ENCODE measurements at places on chromosomes 13 and 19. TPM values are rescaled to one million over a fixed set of nuclear protein-coding genes. Genes with fewer than 3 reads are reported as not detected.

GRCh38 chr13:113930671-113931637 is 42.9 kb downstream of the C13orf46 start:
- no peak overlapping the region for H3K27ac ChIP-seq
- 0 out of 2 replicates have a peak, but pooled peaks cover 6% of the 10 kb centered on the region for H3K4me1 ChIP-seq
- H3K27me3 ChIP-seq: no peaks in the 10 kb centered on the region
- H3K36me3 ChIP-seq: no peaks in the 10 kb centered on the region

DNA sequence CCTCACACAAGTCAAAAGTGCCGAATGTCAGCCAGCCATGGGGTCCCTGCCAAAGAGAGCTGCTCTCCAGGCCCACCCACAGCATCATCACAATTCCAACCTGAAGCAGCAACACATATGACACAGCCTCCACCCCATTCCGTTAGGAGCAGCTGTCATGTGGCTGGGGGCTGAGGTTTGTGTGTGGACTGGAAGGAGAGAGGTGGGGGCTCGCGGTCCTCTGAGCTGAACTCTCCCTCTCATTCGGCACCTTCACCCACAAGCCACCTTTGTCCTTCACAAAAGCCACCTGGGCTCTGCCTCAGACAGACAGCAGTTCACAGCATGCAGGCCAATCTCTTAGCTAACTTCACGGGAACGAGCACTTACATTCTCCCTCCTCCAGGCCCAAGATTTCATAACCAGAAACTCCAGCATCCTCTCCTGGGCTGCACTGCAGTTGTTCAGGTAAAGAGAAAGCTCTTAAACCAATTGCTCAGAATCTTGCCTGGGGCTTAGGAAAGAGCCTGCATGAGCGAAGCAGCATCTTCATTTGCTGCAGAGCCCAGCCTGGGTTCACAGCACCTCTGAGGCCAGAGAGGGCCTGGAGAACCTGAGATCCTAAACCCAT is 7.2 kb downstream of the RAB20 start:
- H3K4me1 ChIP-seq: peaks cover 14% of the 10 kb centered on the region
- H3K27me3 ChIP-seq: no peaks in the 10 kb centered on the region
- no peak overlapping the region for H3K4me3 ChIP-seq
- peaks cover 16% of the 10 kb centered on the region for H3K36me3 ChIP-seq

DNA sequence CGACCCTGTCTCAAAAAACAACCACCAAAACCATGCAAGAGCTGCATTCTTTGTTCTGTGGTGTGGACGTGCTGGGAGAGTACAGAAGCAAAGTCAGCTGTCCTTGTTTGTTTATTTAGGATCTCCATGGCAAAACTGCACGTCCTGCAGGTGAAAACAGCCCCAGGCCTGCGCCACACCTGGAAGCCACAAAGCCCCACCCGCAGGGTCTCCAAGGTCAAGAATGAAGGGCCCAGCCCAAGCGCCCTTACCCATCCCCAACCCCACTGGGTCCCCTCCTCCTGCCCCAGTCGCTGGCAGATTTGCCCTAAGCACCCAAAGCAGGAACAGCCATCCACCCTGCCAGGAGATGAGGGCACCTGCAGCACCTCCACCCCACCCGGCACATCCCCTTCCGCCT is 10.5 kb downstream of the MBD3 start:
- no peaks in the 10 kb centered on the region for H3K27me3 ChIP-seq
- H3K36me3 ChIP-seq: peaks cover 41% of the 10 kb centered on the region
- DNase-seq: no peak
- no peak overlapping the region for H3K4me3 ChIP-seq
- H3K4me1 ChIP-seq: no peaks in the 10 kb centered on the region

DNA sequence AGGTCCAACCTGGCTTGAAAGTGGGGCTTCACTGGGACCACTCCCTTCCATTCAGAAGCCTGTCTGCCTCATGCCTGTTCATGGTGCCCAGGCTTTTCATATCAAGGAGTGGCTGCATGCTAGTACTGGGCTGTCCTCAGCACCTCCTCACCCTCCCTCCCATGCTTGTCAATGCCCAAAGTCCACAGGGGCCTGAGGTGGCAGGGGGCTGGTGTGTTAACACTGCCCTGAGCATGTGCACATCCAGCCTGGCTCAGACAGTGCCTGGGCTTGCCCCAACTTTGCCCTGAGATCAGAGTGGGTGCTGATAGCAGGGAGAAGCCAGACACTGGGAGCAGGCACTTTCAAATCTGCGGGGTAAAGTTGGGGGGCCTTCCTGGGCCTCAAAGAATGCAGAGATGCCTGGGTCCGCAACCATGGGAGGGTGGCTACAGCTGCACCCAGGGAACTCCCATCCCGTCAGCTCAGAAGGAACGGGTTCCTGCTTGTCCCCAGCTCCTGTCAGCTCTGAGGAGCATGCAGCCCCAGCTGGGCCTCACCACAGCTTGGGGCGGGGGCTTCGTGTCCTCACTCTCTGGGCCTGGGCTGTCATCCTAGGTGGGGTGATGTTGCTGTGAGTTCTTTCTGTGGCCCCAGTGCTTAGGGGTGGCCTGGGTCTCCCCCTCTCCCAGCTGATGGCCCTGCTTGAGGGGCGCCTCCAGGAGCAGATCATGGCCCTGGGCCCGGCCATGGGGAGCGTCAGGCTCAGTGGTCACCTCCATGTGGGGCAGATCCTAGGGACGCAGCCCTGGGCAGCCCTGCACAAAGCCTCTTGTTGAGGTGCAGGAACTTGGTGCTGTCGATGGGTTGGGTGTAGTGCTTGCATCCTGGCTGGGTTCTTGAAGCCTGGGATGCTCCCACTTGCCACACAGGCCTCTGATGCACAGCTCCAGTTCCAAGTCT is 830.6 kb upstream of the SLITRK5 start:
- H3K4me3 ChIP-seq: no peak overlapping the region
- no peaks in the 10 kb centered on the region for H3K4me1 ChIP-seq
- H3K36me3 ChIP-seq: peaks cover 15% of the 10 kb centered on the region
- H3K27ac ChIP-seq: no peak overlapping the region

DNA sequence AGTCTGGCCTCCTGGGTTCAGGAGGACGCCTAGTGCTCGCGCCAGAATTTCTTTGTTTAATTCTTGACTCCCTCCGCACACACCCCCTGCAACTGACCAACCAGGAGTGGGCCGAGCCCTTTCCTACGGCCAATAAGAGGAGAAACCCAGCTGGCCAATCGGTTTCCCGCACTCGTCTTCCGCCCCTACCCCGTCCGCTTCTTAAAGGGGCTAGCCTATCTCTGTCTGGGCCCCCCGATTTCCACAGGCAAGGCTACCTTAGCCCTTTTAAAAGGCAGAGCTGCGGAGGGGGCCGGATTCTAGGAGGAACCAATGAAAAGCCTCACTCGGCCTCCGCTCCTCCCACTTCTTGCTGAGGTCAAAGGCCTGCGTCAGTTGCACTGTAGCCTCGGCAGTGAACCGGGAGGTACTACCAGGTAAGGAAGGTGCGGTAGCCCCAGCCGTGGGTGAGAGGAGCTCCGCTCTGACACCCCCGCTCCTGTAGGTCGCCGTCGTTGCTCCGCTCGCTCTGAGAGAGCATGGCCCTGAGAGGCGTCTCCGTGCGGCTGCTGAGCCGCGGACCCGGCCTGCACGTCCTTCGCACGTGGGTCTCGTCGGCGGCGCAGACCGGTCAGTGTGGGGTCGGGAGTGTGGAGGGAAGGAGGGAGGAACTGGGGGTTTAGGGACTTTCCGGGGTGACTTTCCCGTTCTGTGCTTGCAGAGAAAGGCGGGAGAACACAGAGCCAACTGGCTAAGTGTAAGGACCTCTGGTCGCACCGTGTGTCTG is at the start of gene GCDH:
GCDH (plus strand) TSS at position 374 of the 766 bp plus-strand sequence; CDS start at position 519, 145 bp downstream.
- peaks cover 20% of the 10 kb centered on the region for H3K36me3 ChIP-seq
- H3K27me3 ChIP-seq: peaks cover 20% of the 10 kb centered on the region
- H3K4me3 ChIP-seq: peak within 1 kb of the TSS; percentile 99
- H3K27ac ChIP-seq: peak within 1 kb of the TSS; percentile 96
- H3K4me1 ChIP-seq: peaks cover 22% of the 10 kb centered on the region

- no peaks in the 10 kb centered on the region for H3K36me3 ChIP-seq
- H3K4me3 ChIP-seq: no peak overlapping the region
- no peaks in the 10 kb centered on the region for H3K27me3 ChIP-seq
- no peaks in the 10 kb centered on the region for H3K4me1 ChIP-seq
These were observed 344.0 kb downstream of the MTUS2 start for GRCh38 chr13:29164116-29164515.

- peak overlapping the region; percentile 83 for H3K4me3 ChIP-seq
- H3K27ac ChIP-seq: peak overlapping the region; percentile 90
- H3K36me3 ChIP-seq: peaks cover 15% of the 10 kb centered on the region
- H3K27me3 ChIP-seq: no peaks in the 10 kb centered on the region
- H3K4me1 ChIP-seq: peaks cover 27% of the 10 kb centered on the region
These were observed 585 bp downstream of the MAP1S start for GRCh38 chr19:17719730-17720400.

- peaks cover 25% of the 10 kb centered on the region for H3K4me1 ChIP-seq
- DNase-seq: peak; percentile 23
- H3K27me3 ChIP-seq: no peaks in the 10 kb centered on the region
These were observed 294.9 kb downstream of the NDFIP2 start for GRCh38 chr13:79775830-79776229.

GRCh38 chr13:22929381-22930126 is 251.2 kb upstream of the SGCG start:
- DNase-seq: no peak
- peaks cover 23% of the 10 kb centered on the region for H3K4me1 ChIP-seq
- H3K27me3 ChIP-seq: peaks cover 9% of the 10 kb centered on the region
- no peaks in the 10 kb centered on the region for H3K36me3 ChIP-seq

DNA sequence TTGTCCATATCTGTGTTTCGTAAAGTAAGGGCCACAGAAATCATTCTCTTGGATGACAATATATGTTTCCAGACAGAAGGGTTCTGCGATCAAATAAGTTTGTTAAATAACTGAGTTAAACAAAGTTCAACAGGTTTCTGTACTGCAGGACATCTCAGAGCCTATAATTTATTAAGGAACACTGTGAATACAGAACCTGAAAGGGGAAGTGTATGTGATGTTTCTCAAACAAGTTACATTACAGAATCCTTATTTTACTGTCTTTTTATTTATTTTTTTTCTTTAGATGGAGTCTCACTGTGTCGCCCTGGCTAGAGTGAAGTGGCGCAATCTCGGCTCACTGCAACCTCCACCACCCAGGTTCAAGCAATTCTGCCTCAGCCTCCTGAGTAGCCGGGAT is 55.4 kb upstream of the GTF2F2 start:
- H3K27ac ChIP-seq: no peak overlapping the region
- H3K27me3 ChIP-seq: no peaks in the 10 kb centered on the region
- no peaks in the 10 kb centered on the region for H3K36me3 ChIP-seq
- H3K4me3 ChIP-seq: no peak overlapping the region
- no peaks in the 10 kb centered on the region for H3K4me1 ChIP-seq
- no peak for DNase-seq

GRCh38 chr13:53703371-53704080 is 674.9 kb downstream of the OLFM4 start:
- H3K36me3 ChIP-seq: peaks cover 6% of the 10 kb centered on the region
- H3K4me3 ChIP-seq: no peak overlapping the region
- no peak for DNase-seq
- no peak overlapping the region for H3K27ac ChIP-seq
- H3K27me3 ChIP-seq: peaks cover 4% of the 10 kb centered on the region
- peaks cover 6% of the 10 kb centered on the region for H3K4me1 ChIP-seq

GRCh38 chr19:41933693-41934426 is 5.6 kb upstream of the ERFL start:
- no peak for DNase-seq
- peaks cover 37% of the 10 kb centered on the region for H3K4me1 ChIP-seq
- no peak overlapping the region for H3K4me3 ChIP-seq
- peaks cover 90% of the 10 kb centered on the region for H3K27me3 ChIP-seq

GRCh38 chr13:75635828-75636435 is at the start of gene LMO7:
Gene LMO7 (plus strand): TSS chr13:75636330. CDS start chr13:75636658, 328 bp downstream.
- peaks cover 39% of the 10 kb centered on the region for H3K27me3 ChIP-seq
- DNase-seq: peak; percentile 85
- peaks cover 4% of the 10 kb centered on the region for H3K36me3 ChIP-seq
- no peak within 1 kb of the TSS for H3K27ac ChIP-seq

DNA sequence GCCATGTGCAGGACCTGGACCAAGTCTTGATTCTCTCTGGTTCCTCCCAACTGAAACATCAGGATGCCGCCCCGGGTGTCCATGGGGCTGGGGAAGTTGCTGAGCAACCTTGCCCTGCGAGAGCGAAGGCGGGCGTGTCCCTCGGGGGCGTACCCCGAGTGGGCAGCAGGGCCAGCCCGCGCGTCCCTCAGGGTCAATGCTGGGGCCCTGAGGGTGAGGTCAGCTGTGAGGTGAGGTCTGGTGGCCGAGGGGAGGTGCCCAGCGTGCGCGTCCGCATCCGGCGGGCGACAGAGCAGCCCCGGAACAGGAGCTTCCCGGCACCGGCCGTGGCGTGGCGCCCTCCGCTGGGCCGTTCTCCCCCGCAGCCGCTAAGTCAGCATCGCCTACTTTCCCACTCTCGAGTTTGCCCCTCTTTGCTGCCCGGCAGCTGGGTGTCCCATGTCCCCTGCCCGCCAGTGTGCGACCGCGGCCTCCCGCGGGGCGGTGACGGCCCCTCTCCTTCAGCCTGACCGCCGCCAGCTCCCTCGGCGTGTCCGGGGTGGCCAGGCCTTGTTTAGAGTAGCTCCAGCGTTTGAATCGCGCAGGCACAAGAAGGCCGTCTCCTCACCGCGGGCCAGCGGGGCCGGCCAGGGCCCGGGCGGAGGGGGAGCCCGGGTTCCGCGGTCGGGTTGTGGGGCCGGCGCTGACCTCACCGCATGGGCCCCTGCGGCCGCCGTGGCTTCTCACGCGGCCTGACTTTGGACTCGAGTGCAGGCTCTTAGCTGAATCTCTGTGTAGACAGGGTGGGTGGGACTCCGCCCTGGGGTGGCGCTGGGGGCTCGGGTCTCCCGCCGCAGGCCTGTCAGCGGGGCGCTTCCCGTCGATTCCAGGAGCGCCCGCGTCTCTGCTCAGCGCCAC is 33.0 kb downstream of the GJA3 start:
- no peaks in the 10 kb centered on the region for H3K4me1 ChIP-seq
- DNase-seq: peak; percentile 64
- H3K36me3 ChIP-seq: no peaks in the 10 kb centered on the region
- peaks cover 8% of the 10 kb centered on the region for H3K27me3 ChIP-seq
- H3K4me3 ChIP-seq: peak overlapping the region; percentile 67

The TMEM238 gene
- total RNA-seq: 5.8 TPM

The POLRMT gene
- total RNA-seq: 139 TPM

The KIR2DL3 gene
- total RNA-seq: not detected

The CGB2 gene
- not detected for total RNA-seq

The KLC3 gene
- total RNA-seq: 6.5 TPM

The WDR87 gene
- not detected for total RNA-seq

The KISS1R gene
- total RNA-seq: 2.9 TPM

The PSG2 gene
- total RNA-seq: not detected

The TNFRSF19 gene
- 0.20 TPM for total RNA-seq

The C1QTNF9B gene
- total RNA-seq: not detected

The TSHZ3 gene
- 22.3 TPM for total RNA-seq
